HT-29 (cell line): ENCODE measurements at places on chromosomes 1 and 21. TPM values are rescaled to one million over a fixed set of nuclear protein-coding genes. Genes with fewer than 3 reads are reported as not detected.

DNA sequence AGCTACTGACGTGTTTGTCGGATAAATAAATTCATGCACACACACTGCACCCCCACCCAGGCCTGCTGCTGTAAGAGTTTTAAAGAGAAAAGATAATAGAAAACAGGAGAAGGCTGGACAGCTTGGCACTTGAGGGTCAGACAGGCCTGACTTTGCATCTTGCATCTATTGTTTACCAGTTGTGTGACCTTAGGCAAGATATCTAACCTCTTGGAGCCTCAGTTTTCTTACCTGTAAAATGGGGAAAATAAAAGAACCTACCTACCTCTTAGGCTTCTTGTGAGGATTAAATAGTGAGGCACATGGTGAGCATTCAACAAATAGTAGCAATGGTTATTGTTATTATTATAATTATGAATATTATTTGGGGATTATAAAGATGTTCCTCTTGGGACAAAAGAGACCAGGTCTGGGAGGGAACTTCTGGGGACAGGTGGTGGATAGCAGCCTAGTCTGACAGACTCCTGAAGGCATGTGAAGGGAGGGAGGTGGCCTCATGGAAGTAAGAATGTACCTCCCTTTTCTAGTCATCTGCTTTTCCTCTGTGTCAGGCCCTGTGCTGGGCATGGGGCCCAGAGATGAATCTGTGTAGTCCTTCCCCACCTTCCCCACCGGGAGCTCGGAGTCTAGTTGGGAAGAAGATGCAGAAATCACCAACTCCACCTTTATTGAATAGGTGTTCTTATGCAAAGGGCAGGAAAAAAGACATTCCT is 18.3 kb upstream of the EPB41 start:
- DNase-seq: no peak

DNA sequence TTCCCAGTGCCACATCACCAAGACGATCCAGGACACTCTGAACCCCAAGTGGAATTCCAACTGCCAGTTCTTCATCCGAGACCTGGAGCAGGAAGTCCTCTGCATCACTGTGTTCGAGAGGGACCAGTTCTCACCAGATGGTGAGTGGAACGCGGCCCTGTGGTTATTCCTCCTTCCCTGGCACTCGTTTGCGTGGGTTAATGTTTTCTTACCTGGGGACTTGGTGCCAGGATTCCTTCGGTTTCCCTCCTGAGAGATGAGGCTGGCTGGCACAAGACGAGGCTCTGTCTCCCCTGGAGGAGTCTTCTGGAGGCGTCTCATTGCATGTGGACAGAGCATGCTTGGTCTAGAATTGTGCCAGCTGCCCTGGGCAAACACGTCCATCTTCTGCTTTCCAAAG is 29.3 kb downstream of the ATP5PO start:
- no peak for DNase-seq

- DNase-seq: no peak
These were observed 122.3 kb downstream of the SLC30A10 start for GRCh38 chr1:219806020-219806419.

- DNase-seq: no peak
These were observed 74.8 kb upstream of the BCL9 start for GRCh38 chr1:147466543-147466942.

DNA sequence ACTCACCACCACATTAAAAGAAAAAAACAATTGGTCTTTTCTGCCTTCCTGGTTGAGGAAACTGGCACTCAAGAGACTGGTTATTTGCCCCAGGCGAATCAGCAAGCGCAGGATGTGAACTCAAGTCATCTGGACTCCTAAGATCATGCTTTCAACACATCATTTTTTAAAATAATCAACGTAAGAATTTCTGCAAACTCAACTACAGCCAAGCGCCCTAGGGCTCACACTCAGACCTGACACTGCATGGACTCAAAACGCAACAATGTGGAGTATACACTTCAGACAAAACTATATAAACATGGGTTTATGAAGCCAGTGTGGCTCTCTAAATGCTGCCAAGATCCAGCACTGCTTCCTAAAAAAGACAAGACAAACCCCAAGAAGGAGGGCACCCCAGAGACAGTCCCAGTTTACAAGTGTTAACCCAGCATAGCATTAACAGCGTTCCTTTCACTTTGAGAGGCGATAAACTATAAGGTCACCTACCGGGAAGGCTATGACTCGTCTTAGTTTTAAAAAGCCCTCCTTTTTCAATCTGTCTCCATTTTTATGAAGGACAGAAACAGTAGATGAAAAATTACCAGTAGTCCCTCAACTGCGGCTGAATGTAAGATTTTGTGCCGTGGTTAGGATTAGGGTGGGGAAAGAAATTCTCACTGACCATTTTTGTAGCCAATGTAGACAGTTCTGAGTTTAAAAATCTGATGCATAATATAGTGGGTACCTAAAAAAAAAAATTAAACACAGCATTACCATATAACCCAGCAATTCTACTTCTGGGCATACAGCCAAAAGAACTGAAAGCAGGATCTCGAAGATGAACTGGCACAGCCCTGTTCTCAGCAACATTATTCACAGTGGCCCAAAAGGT is 54.8 kb downstream of the SIPA1L2 start:
- DNase-seq: no peak

DNA sequence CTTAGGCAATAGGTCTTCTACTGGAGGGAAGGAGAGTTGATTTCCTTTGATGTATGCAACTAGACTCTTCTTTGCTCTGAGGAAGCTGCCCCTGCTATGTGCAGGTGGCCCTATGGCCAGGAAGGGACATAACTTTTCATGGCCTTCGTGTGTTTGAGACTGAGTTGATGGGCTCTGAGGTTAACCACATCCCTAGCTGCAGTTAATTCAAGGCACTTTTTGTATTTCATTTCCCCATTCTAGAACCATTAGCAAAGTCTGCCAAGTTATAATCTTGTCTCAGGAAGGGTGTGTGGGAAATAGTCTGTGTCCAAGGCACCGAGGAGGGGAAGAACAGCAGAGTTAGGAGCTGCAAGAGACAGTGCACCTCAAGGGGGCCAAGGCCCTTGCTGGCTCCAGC is 2.5 kb downstream of the FCRL4 start:
- no peak for DNase-seq

DNA sequence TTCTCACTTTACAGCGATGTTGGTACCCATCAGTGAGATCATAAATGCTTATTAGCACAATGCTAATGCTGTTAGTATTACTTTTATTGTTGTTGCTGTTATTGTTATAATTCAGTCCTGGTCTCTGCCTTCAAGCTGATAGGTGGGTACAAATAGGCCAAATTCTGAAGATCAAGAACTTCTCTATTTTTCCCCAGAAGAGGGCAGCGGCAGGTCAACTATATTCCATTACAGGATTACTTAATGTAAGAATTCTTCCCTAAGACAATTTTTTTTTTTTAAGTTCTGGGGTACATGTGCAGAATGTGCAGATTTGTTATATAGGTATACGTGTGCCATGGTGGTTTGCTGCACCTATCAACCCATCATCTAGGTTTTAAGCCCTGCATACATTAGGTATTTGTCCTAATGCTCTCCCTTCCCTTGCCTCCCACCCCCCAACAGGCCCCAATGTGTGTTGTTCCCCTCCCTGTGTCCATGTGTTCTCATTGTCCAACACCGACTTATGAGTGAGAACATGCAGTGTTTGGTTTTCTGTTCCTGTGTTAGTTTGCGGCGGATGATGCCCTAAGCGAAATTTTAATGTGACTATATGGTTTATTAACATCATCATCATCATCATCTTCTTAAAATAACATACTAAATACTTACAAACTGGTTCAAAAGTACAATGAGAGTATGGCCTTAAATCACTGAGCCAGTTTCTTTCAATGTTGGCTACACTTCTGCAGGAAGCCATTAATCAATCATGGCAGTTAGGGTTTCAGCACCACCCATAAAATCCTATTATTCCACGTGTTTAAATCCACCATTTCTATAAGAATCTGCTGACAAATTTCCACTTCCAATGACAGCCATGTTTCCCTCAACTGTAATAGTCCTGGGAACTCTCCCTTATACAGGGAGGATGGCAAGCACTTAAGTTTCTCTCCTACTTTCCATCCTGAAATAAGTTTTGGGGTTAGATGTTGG is 19.2 kb downstream of the SLC19A2 start:
- DNase-seq: peak; percentile 72

DNA sequence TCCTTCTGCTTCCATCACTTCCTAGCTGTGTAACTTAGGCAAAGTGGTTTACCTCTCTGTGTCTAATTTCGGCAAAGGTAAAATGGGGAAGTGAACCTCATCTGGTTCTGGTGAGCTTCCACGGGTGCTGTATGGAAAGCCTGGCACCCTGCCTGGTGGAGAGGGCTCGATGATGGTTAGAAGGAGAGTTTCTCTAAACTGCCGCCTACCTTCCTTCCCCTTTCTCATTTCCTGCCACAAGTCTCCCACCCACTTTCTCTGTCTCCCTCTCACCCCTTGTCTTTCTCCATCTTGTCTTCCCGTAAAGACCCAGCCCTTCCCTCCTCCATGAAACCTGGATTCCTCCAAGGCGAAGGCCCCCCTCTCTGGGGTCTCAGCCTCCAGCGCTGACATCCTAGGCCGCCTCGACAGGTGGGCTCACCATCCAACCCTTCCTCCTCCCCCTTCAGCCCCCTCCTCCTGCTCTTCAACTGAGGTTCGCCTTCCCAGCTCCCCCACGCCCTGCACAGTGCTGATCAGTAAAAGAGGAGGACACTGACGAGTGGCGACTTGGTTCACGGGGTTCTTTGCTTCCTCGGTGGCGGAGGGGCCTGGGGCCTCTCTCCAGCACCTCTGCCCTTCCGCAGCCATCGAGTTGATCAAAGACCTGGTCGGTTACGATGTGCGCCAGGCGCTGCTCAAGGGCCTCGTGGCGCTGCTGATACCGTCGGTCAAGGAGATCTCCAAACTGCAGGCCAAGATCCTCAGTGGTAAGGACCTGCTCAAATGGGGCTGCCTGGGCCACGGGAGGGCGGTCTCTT is 7.3 kb downstream of the RNU5D-1 start:
- no peak for DNase-seq

GRCh38 chr1:68442006-68442405 is 7.7 kb downstream of the RPE65 start:
- DNase-seq: peak; percentile 13

DNA sequence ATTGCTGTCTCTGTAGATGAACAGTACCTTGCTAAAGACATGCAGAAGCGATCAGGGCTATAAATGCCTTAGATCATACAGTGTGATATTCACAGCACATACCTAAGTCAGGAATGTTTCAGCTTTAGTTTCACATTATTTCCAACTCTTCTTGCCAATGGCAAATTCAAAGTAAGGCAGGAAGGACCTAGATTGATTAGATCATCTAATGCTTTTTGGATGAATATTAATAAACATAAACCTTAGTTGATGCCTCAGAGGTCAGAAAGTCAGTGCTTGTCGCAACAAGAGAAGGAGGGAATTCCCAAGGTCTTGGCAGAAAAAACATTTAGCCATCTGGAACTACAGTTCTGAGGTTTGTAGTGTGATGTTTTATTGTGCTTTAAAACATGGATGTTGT is 122.3 kb downstream of the TNFSF18 start:
- no peak for DNase-seq

DNA sequence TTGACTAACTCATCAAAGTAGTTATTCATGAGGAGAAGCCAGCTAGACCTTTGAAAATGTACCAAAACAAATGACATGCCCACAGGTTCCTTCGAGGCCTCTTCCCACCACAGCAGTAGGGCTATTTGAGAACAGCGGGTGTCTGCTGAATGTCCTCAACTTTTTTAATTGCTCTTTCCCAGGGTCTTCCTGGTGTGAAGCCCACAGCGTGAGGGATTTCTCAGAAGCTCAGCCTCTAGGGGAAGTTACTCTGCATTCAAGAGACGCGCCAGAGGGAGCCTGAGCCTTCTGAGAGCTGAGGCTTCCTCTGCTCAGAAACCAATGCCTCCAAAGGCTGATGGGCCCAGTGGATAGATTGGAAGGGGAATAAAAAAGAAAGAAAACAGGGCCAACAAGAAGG is 153.6 kb downstream of the OLFM3 start:
- no peak for DNase-seq

GRCh38 chr1:41274752-41275545 is 32.8 kb upstream of the SCMH1 start:
- DNase-seq: no peak

DNA sequence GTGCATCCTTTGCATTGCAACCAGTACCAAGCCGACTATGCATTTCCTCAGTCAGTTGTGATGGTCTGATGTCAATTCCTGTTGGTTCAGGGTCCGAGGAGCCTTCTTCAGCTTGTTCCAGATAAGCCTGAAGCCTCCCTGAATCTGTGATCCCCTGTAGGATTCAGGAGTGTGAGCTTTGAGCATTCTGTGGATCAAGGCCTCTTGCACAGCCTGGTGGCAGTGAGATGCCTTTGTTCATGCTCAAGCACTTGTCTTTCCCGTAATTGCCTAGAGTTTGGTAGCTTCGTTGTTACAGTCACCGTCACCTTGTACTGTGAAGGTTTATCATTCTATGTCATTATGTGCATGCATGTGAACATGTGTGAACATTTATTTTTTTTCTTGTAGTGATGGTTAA is 103.5 kb downstream of the PBX1 start:
- no peak for DNase-seq

- DNase-seq: no peak
These were observed 13.8 kb downstream of the OLIG2 start for GRCh38 chr21:33039536-33039935.

DNA sequence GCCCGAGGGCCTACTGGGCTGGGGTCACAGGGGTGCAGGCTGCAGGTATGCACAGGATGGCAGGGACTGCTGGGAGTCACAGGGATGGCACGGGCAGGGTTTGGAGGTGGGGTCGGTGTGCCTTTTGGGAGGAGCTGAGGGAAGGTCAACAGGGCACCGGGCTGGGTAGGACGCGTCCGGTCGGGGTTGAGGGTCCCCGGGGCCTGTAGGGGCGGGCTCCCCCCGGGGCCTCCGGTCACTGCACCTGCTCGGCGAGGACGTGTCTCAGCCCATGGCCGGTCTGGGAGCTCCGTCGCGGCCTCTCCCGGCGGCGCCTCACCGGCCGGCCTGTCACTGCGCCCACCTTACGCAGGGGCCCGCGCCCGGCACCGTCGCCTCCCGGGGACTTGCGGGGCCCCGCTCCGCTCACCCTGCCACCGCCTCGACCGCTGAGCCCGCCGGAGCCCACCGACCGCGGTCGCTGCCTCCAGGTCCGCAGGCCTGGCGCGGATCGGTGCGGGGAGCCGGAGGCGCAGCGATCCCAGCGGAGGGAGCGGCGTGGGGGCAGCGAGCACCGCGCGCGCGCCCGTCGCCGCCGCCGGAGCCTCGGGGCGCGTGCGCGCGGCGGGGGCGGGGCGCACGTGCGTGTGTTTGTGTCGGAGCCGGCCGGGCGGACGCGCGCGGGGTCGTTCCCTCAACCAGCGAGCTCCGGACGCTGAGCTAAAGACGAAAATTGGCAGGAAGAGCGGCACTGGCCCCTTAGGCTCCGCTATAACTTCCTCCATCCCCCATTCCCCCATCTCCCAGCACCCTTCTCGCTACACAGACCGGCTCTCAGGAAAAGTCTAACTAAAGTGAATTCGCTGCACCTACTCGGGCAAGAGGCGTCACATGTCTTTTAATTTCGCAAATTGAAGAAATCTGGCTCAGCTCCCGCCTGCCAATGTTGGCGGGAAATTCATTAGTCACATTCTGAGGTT is at the start of gene AMIGO1:
AMIGO1 (minus strand) TSS at position 552 of the 959 bp plus-strand sequence. CDS start 815 bp downstream, outside the sequence.
- DNase-seq: peak; percentile 31

Gene DDR2
- total RNA-seq: 0.05 and 0.91 TPM in 2 replicates

Gene PRR9
- not detected in 2 replicates for total RNA-seq

Gene LCE2A
- not detected in 2 replicates for total RNA-seq

Gene RHCE
- not detected in 2 replicates for total RNA-seq

Gene TEX38
- 0.20 TPM in 1 of 2 replicates, not detected in the other for total RNA-seq

Gene SMIM1
- total RNA-seq: 1.9 TPM in 1 of 2 replicates, not detected in the other
